ENCODE measurements at places on chromosomes 3 and 15.

DNA sequence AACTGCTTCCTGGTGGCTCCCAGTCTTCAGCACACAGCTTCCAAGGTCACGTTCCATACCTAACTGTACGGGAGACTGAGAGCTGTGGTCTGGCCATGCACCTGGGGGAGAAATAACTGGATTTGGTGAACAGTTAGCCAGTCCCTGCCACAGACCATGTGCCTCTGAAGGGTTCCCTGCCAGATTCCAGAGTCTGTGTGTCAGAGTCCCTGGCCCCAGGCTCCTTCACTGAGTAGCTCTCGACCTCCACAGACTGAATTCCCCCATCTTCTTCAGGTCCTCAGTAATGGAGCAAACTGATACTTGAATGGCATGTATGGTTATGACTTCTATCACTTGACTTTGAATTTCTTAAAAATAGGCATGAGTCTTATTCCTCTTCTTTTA is 17.5 kb downstream of the MKRN2OS start:
- no peak for DNase-seq

DNA sequence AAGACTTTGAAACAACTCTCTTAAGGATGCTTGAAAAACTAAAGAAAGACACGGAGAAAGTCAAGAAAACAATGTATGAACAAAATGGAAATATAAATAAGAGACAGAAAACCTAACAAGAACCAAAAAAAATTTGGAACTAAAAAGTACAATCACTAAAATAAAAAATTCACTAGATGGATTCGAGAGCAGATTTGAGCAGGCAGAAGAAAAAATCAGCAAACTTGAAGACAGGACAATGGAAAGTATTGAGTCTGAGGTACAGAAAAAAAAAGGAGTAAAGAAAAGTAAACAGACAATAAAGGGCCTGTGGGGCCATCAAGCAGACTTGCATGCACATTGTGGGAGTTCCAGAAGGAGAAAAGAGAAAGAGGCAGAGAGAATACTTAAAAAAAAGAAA is 13.4 kb upstream of the CDAN1 start:
- no peak for DNase-seq

DNA sequence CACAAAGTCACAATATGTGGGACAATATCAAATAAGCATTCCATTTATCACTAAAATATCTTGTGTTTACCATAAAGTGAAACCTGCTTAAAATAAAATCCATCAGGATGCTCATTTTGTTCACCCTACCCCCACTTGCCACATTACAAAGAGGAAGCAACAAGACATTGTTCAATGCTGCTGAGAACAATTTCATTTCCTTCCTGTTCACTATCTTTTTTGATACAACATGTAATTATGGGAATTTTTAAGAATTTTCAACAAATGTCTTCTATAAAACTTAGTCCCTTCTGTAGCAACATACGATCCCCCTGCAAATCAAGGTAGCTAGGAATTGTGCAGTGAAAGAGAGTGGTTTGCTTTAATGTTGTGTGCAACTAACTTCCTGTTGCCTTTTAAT is 34.9 kb upstream of the GPR160 start:
- peak; percentile 87 for DNase-seq

- DNase-seq = no peak
Observed at GRCh38 chr15:24944954-24945353, 9.8 kb upstream of the SNRPN start.

GRCh38 chr15:95836536-95836935 is 494.0 kb upstream of the NR2F2 start:
- peak; percentile 23 for DNase-seq

DNA sequence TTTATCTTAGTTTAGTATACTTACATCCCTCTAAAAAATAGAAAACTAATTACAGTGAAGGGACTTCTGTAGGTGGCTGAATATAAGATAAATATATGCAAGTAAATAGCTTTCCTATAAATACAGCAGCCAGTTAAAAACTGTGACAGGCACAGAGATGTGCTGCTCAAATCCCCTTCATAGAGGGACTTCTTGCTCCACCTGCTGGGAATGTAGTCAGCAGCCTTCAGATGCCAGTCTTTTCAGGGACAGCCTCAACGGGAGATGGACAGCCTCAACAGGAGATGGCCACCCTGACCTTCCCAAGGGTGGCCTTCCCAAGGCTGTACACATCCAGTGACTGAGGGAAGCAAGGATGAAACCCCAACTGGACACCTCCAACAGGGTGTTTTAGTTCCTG is 15.7 kb upstream of the PRR23E start:
- no peak for DNase-seq

- DNase-seq = no peak
Observed at GRCh38 chr3:30513374-30514152, 92.8 kb upstream of the TGFBR2 start.

- DNase-seq = peak; percentile 69
Observed at GRCh38 chr3:377158-377561, 180.6 kb downstream of the CHL1 start.

- no peak for DNase-seq
Observed at GRCh38 chr3:71010726-71011455, 572.6 kb downstream of the FOXP1 start.

DNA sequence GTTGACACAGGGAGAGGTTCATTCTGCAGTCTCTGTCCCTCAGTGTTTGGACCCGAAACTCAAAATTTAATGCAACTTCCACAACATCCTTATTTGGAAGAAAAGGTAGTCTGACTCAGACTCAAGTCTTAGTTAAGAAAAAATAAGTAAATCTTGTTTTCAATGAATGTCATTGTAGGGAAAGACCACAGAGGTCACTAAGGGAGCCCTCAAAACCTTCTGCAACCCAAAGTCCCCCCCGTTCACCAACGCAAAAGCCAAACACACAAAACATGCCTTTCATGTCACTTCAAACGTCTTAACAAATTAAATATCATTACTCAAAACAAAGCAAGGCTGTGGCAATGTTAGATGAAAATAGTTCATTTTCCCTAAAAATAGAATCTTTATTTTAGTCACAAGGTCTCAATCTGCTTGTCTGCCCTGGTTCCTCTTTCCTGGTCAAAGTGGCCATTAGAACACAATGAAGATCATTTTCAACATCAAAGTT is 20.9 kb upstream of the SSUH2 start:
- no peak for DNase-seq

DNA sequence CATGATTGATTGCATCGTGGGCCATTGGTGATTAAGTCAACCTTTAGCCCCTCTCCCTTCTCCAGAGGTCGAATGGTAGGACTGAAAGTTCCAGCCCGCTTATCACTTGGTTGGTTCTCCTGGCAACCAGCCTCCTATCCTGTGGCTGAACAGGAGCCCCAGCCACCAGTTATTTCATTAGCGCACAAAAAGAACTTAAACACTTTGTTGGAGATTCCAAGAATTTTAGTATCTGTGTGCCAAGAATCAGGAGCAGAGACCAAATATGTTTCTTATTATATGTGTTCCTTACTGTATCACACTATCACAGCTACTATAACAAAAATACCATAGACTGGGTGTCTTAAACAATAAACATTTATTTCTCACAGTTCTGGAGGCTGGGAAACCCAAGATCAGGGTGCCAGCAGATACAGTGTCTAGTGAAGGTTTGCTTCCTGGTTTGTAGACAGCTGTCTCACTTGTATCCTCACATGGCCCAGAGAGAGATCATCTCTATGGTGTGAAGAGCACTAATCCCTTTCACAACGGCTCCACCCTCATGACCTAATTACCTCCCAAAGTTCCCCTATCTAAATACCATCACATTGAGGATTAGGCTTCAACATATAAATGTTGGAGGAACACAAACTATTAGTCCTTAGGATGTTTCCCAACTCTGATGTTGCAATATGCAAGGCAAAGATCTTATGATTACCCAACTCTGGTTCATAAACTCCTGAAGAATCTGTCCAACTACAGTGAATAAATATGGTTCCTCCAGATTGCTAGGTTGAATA is 30.5 kb upstream of the APH1B start:
- peak; percentile 99 for DNase-seq

DNA sequence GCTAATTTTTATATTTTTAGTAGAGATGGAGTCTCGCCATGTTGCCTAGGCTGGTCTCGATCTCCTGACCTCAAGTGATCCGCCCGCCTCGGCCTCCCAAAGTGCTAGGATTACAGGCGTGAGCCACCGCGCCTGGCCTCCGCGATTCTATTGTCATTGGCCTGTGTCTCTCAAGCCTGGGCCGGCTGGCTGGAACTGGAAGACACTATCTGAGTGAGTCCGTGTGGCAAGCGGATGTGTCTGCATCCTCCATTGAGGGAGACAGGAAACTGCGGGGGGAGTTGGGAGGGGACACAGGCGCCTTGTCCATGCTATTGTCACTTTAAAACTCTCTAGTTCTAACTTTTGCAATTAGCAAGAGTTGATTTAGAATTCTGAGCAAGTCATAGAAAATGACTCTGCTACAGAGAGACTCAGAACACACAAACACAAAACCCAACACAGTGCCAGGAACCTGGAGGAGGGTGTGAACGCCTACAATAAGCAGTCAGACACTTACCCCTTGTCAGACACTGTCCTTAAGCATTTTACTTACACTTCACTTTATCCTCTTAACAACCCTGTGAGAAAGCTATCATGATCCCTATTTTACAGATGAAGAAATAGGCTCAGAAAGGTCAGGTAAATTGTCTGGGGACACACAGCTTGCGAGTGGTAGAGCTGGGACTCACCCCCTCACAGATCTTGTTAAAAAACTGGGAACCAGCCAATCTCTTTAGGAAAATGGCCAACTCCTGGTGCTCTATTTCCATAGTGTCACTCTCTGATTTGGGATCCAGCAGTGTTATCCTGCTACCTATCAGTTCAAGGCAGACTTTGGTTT is 38.7 kb downstream of the ANP32A start:
- DNase-seq = no peak

DNA sequence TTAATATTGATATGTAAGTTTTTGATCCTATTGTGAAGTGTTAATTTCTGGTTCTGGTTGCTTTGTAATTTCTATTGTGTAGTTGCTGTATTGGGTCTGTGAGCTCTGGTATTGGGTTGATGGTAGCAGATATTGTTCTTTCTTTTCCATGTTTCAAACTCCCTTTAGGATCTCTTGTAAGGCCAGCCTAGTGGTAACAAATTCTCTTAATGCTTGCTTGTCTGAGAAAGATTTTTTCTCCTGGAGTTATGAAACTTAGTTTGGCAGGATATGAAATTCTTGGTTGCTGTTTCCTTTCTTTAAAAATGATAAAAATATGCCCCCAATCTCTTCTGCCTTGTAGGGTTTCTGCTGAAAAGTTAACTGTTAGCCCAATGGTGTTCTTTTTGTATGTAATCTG is 268.6 kb upstream of the PLSCR5 start:
- no peak for DNase-seq

GRCh38 chr3:103653996-103654395 is 1219.2 kb downstream of the ZPLD1 start:
- no peak for DNase-seq

GRCh38 chr3:182258538-182259177 is 534.6 kb upstream of the ATP11B start:
- DNase-seq = peak; percentile 60

GRCh38 chr15:70084461-70084860 is 13.3 kb downstream of the TLE3 start:
- no peak for DNase-seq

- no peak for DNase-seq
Observed at GRCh38 chr3:198030125-198030524, 70.1 kb downstream of the LMLN start.

DNA sequence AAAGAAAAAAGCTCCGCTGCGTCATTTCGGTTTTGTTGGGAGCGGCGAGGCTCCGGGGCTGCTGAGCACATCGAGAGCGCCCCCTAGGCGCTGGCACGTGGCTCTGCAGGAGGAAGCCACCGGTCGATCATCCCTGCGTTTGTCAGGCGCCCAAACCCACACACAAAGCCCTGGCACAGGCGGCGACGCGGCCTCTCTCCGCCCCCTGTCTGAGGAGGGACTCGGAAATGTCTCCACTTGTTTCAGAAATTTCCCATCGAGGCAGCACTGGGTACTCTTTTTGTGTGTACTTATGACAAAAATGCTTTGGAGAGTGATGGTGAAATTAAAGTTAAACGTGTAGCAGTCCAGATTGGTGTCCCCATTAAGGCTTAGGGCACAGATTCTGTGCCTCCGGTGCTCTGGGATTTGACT is 407.3 kb upstream of the ONECUT1 start:
- DNase-seq = peak; percentile 8

- DNase-seq = no peak
Observed at GRCh38 chr15:80159811-80160569, 7.2 kb downstream of the FAH start.

DNA sequence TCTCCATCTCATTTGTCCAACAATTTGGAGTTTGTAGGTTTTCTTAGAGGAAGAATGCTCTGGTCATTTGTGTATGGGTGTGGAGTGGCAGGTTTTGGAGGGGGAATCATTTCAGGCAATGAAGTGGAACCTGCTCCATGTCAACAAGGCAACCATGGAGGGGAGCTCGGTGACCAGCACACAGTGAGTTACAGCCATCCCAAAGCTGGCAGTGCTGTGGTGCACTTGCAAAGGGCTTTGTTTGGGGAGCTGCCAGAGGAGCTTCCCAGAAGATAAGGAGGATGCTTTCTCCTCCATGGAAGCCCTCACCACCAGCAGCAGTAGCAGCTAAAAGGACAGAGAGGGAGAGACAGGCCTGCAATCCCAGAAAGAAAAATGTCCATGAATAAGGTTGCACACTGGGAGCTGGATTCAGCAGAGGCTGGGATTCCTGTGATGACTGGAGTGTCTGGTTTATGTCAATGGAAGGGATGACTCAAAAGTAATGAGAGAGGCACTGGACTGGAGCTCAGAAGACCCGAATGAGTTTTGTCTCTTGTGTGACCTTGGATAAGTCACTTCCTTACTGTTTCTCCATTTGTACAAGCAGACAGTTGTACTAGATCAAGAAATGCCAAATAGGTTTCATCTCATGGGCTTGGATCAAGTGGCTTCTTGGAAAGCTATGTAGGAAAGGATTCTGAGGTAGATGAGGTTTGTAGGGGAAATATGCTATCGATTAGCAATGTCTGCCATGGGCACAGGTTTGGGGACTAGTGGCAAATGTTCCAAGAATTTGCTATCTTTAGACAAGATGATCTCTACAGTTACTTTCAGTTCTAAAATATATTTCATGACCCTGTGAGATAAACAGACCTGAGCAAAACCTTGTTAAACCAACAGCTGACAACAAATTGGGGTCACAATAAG is 27.2 kb upstream of the UBE2Q2 start:
- DNase-seq = no peak

DNA sequence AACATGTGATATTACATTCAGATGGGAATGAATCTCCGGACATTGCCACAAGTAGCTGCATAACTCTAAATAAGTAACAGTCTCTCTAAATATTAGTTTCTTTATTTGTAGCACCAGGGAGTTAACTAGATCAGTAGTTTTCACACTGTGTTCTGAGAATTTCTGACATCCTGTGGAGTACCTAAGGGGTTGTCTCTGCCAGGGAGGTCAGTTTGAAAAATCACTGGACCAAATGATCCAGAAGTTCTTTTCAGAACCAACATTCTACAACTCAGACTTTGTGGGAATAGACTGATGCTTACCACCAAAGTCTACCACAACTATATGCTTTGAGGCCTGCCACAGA is 9.0 kb upstream of the ILDR1 start:
- no peak for DNase-seq

GRCh38 chr3:152557302-152557999 is 277.5 kb upstream of the P2RY1 start:
- no peak for DNase-seq

All from AML-193 (cell line).